NT2/D1 (cell line): ENCODE measurements at places on chromosomes 6 and 20.

GRCh38 chr6:169158691-169159090, 95.0 kb downstream of the THBS2 start:
- DNase-seq = no peak

DNA sequence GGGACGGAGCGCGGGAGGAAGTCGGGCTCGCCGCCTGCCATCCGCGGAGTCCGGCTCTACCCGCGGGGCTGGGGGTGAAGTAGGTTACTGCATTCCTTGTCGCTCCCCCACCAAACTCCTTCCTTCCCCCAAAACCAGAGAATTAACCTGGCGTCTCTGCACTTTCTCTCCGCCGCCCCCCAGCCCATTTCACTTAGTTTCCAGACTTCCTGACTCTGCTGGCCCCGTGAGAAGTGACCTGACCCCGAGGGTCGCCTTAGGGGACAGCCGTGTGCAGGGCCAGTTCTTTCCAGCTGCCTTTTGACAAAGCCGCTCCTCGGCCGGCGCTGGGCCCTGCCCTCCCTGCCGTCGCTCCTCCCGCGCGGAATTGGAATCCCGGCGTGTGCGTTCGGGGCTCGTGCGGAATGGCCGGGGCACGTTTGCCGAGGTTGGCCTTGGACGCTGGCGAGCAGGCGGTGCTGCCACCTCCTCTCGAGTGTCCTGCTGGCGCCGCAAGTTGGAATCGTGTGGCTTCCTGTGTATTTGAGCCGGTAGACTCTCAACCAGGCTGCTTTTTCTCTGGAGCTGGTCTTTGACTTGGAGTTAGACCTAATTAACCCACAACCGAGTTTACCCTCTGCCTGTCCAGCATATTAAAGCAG, 650 bp downstream of the DCBLD1 start:
- DNase-seq = no peak

- DNase-seq = no peak
Measured at GRCh38 chr6:158068893-158069799, 87.5 kb downstream of the SYNJ2 start.

DNA sequence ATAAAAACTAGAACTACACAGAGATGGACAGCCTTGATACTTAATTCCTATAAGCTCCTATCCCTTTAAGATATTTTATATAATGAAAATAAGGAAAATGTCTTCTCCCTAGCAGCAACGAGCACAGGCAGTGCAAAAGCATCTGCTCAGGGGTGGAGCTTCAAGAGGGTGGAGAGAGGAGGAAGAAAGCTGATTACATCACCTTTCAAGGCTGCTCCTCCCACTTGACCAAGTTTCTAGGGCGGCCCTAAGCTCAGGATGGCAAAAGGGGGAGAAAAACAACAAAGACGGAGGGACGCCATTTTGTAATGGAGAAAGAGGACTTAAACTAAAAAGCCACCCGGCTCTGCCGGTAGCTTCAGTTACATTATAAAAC, 2.2 kb downstream of the PPP1R10 start:
- peak; percentile 89 for DNase-seq

- no peak for DNase-seq
Measured at GRCh38 chr6:85449388-85449817, 480 bp upstream of the NT5E start.

GRCh38 chr6:31609519-31610406, 5.3 kb upstream of the AIF1 start:
- DNase-seq = no peak

- no peak for DNase-seq
Measured at GRCh38 chr6:151121900-151122299, 117.9 kb upstream of the AKAP12 start.

GRCh38 chr6:114888241-114888640, 545.4 kb upstream of the HS3ST5 start:
- no peak for DNase-seq

- no peak for DNase-seq
Measured at GRCh38 chr6:123562264-123562663, 74.5 kb downstream of the TRDN start.

GRCh38 chr6:72382602-72383529, 239.0 kb upstream of the KCNQ5 start:
- no peak for DNase-seq

DNA sequence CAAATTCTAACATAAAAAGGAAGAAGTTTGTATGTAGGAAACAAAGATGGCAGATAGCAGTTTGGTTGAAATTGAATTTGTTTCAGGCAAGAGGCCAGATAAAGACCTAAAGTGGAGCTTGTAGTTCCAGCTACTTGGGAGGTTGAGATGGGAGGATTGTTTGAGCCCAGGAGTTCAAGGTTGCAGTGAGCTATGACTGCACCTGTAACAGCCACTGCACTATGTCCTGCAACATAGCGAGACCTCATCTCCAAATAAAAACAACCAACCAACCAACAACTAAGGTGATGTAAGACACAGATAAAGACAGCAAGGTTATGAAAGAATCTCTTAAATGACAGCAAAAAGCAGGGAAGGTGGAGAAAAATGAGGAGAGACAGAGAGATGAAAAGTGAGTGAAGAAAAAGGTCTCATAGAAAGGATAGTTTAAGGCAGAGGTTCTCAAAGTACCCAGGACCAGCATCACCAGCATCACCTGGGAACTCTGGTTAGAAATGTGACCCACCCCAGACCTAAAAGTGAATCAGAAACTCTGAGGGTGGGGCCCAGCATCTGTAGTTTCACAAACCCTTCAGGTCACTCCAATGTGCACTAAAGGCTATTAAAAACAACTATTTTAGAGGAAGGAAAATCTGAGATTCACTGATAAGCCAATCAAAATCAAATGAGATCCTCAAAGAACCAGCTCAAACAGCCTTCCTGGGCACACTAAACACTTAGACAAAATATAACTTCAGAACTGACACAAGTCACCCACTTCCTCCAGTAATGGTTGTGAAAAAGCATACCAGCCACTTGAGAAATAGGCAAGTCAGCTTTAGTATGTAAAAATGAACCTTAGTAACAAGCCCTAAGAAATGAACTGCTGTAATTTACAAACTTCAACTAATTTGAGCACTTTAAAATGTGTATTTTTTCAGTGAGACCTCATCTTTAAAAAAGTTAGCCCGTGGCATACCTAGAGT, 57.6 kb downstream of the FAM184A start:
- DNase-seq = no peak

- no peak for DNase-seq
Measured at GRCh38 chr6:80725156-80725930, 618.9 kb downstream of the BCKDHB start.

- no peak for DNase-seq
Measured at GRCh38 chr6:108610270-108610839, 49.6 kb downstream of the FOXO3 start.

DNA sequence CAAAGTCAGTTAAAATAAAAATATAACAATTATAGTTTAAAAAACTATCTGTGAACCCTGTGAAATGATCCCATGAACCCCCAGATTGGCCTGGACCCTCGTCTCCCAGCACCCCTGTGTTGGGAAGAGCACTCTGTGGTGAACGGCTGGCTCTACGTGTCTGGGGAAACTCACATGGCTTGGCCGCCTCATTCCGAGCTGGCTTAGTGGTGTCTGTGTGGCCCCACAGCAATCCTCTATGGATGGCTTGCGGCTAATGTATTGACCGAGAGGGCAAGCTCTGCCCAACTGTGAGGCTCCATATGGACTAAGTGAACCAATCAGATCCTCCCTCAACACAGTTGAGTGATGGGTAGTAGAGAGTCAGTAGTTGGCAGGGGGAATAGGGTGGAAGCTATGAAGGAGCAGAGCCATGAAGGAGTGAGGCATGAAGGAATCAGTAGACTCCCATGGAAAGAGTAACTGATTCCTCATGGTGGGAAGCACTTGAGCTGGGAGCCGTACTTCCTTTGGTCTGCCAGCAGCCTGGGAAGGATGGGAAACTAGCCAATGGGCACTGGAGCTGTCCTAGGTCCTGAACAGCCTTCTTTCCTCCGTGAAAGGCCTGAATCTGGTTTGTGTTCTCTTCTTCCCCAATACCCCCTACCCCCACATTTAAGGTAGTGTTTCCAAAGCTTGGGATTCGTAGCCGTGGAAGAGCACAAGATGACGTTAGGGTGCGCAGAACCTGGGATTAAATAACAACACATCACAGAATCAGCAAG, 21.6 kb upstream of the ZNF831 start:
- DNase-seq = no peak

- DNase-seq = no peak
Measured at GRCh38 chr6:151911401-151911800, 103.9 kb downstream of the ESR1 start.

- no peak for DNase-seq
Measured at GRCh38 chr6:70312165-70312745, 9.4 kb upstream of the COL9A1 start.

GRCh38 chr6:38348371-38348770, 291.4 kb downstream of the BTBD9 start:
- DNase-seq = no peak

GRCh38 chr6:68710496-68710895, 75.4 kb downstream of the ADGRB3 start:
- no peak for DNase-seq

GRCh38 chr20:654417-654750, 1.4 kb upstream of the SRXN1 start:
- no peak for DNase-seq

- DNase-seq = no peak
Measured at GRCh38 chr6:158278004-158278403, 34.3 kb upstream of the TULP4 start.

DNA sequence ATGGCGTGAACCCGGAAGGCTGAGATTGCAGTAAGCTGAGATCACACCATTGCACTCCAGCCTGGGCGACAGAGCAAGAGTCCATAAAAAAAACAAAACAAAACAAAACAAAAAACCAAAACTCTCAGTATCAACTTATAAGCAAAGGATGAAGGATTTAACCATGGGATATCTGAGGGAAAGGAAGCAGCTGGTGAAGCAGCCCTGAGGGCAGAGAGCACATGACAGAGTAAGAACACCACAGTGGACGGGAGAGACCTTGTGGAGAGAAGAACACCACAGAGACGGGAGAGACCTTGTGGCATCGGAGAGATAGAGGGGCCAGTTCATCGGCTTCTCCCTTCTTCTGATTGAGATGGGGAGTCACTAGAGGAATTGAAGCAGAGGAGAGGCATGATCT, 697.2 kb downstream of the HDGFL1 start:
- no peak for DNase-seq

GRCh38 chr20:51359401-51359800, 183.1 kb downstream of the NFATC2 start:
- DNase-seq = no peak

- DNase-seq = no peak
Measured at GRCh38 chr6:51655517-51655916, 431.9 kb downstream of the PKHD1 start.
